Kidney (tissue), 22 donors: ENCODE measurements at places on chromosomes 5 and 9. TPM values are rescaled to one million over a fixed set of nuclear protein-coding genes. Genes with fewer than 3 reads are reported as not detected.

SLC22A4 gene
- total RNA-seq, result 2.4 TPM

SPATA31C1 gene
- not detected for total RNA-seq

PRLR gene
- total RNA-seq, result 6.3 TPM

PCDHGA12 gene
- 4.0 TPM for total RNA-seq

PCDHB10 gene
- total RNA-seq, result 2.3 TPM

CDC25C gene
- total RNA-seq, result 0.25 TPM

TAF11L6 gene
- total RNA-seq, result not detected

SLC25A51 gene
- total RNA-seq, result 25.5 TPM

ADRB2 gene
- 5.0 TPM for total RNA-seq

FAM120AOS gene
- 53.2 TPM for total RNA-seq

MEIKIN gene
- total RNA-seq, result 0.63 TPM

LRRC19 gene
- total RNA-seq, result 14.8 TPM

APBA1 gene
- total RNA-seq, result 5.1 TPM

OR1N1 gene
- total RNA-seq, result not detected

NUTM2G gene
- not detected for total RNA-seq

MED27 gene
- 15.9 TPM for total RNA-seq

NR4A3 gene
- total RNA-seq, result 9.1 TPM

CCDC192 gene
- total RNA-seq, result not detected

ZSWIM6 gene
- 20.3 TPM for total RNA-seq

CD274 gene
- 5.0 TPM for total RNA-seq

STRBP gene
- 30.7 TPM for total RNA-seq

OXCT1 gene
- 20.5 TPM for total RNA-seq

OR2S2 gene
- not detected for total RNA-seq

TNFSF8 gene
- total RNA-seq, result 5.0 TPM

STC2 gene
- 2.7 TPM for total RNA-seq

OR1J4 gene
- total RNA-seq, result not detected
